Activated T-helper 1 cell treated with anti-CD3 and anti-CD28 coated beads, Interleukin-2, amount 50 U/mL, for 16 hours (primary cell): ENCODE measurements at places on chromosomes 4 and X.

DNA sequence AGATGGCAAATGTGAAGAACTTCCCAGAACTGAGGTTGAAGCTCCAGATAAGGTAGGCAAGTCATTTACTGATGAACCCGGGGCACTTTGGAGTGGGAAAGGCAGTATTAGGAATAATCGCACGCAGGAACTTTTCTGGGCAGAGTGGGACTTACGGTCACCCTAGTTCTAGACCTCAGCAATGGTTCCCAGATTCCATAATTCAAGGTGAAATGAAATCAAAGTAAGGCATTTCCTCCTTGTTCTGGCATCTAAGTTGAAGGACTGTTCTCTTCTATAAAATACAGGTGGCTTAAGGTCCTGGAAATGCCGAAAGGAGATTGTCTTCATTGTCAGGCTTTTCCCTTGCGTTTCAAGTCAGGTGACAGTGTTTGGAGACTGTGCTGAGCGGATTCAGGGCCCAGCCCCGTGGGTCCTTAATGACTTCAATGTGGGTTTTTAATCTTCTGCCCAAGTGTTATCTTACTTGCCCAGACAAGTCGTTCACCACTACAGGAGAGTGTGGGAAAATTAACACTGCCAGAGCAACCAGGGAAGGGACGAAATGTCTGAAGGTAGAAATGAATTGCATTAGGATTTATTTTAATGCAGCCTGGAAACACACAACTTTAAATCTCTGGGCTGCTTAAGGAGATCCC is 52.1 kb upstream of the STOX2 start:
- no peak for DNase-seq

- DNase-seq: no peak
Observed at GRCh38 chr4:1395941-1396805, 10.1 kb downstream of the NKX1-1 start.

DNA sequence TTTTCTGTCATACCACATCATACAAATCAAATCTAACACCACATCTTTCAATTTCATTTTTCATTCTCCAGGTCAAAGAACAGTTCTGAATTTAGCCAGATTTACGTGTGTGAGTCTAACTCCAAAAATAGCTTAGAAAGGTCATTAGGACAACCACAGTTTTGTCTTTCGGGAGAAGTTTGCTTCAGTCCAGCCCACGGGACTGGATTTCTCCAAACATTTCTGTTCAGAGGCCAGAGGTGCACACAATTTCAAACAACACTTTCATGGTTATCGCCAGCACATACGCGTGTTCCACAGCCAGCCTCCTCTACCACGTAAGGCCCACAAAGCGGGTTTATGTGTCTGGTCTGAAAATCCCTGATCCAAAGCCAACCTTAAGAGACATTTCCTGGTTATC is 65.9 kb downstream of the VEGFC start:
- DNase-seq: no peak

GRCh38 chr4:170391066-170391740 is 301.4 kb upstream of the AADAT start:
- no peak for DNase-seq

GRCh38 chrX:153687121-153688039 is at the start of gene SLC6A8:
SLC6A8 (plus strand) TSS chrX:153687926; CDS start chrX:153688575, 649 bp downstream.
- no peak for DNase-seq

- DNase-seq: no peak
Observed at GRCh38 chr4:7206385-7206784, 14.0 kb downstream of the SORCS2 start.

DNA sequence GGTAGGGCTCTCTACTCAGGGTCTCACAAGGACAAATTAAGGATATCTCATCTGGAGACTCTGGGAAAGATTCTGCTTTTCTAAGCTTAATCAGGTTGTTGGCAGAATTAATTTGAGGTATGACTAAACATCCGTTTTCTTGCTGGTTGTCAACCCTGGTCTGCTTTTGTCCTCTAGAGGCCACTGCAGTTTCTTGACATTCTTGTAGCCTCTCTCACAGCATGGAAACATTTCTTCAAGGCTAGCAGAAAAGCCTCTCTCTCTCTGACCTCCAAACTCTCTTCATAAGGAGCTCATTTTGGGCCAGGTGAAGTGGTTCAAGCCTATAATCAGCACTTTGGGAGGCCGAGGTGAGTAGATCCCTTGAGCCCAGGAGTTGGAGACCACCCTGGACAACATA is 749.5 kb upstream of the PCDH7 start:
- no peak for DNase-seq

DNA sequence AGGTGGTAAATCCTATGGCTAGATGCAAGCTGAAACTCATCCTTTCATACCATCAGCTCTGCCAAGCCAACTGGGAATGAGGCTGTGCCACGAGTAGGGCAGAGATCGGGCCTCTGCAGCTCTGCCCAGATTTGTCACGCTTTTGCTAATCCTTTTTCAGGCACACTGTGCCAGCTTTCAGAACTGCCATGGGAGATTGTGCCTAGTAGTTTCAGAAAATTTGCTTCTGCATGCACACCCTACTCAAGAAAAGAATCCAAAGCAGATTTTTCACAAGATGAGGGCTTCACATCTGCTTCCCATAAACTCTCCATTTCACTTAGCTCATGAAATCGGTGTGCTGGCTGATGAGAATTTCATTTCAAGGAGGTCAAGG is 3.3 kb upstream of the ADH7 start:
- no peak for DNase-seq

- no peak for DNase-seq
Observed at GRCh38 chrX:1336331-1336943, at the start of gene IL3RA. IL3RA (plus strand) TSS chrX:1336785; CDS start chrX:1341766, 4,981 bp downstream.

DNA sequence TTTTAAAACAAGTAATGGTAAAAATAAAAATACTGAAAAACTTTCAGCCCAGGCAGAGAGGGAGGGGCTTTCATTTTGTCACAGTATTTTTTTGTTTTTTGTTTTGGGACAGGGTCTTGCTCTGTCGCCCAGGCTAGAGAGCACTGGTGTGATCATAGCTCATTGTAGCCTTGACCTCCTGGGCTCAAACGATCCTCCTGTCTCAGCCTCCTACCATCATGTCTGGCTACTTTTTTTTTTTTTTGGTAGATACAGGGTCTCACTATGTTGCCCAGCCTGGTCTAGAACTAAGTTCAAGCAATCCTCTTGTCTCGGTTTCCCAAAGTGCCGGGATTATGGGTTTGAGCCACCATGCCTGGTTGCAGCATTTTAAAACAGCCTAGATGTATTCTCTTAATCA is 40.8 kb upstream of the FAT1 start:
- no peak for DNase-seq

DNA sequence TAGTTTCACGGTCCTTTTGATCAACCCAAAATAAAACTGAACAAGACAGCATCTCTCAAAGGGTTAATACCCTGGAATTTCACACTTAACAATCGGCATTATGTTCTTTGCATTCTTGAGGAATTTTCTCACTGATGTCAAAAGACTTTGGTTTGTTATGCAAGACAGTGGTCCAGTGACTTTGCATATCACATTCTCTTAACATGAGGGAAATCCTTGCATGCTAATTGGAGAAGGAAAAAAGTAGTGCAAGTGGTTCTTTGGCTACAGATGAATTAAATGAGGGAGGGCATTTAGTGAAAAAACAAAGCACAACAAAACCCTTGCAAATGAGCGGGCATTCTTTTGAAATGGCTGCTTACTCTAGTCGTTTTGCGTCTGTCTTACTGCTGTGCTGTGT is 105.1 kb upstream of the LIMCH1 start:
- DNase-seq: no peak

DNA sequence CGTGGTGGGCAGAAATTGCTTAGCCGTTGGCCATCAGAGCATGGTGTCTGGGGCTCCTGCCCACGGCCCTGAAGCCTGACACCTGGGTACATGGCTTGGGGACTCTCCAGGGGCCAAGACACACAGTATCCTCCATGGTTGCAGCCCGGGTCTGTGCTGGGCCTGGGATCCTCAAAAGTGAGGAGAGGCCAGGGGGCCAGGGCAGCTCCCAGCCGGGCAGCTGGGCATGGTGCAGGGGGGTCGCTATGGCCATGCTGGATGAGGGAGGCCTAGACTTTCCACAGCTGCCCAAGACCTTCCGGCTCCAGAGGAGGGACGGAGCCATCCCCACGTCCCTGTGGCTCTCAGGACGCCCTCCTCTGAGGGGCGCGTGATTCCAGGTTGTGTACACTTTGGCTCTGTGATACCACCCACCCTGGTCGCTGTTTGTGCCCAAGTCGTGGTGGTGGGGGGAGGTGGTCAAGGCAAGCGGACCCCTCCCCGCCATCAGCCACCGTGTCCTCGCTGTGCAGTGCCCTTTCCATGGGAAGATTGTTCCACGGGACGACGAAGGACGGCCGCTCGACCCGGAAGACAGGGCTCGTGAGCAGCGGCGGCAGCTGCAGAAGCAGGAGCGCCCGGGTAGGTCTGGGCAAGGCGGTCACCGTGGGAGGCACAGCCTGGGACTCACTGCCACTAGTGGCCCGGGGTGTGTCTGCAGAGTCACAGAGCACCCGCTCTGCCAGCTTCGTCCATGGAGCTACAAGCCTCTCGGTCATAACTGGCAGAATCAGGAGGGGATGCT is 25.7 kb downstream of the NKX1-1 start:
- DNase-seq: no peak

GRCh38 chr4:94570558-94570957 is 118.8 kb downstream of the PDLIM5 start:
- DNase-seq: no peak

DNA sequence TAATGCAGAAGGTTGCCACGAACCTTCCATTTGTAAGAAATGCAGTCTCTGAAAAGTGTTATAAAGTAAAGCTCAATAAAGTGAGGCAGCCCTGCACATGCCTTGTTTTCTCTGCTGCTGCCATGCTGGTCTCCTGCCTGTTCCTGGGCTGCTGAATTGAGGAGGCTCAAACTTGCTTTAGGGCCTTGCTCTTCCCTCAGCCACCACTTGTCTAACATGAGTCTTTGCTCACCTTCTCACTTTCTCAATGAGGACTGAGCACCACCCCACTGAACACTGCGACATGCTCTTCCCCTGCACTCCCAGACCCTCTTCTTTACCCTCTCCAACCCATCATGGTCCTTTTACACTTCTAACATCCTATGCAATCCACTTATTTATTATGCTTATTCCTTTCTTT is 25.2 kb upstream of the MFAP3L start:
- no peak for DNase-seq

- DNase-seq: no peak
Observed at GRCh38 chrX:12400218-12400617, 261.9 kb downstream of the FRMPD4 start.

DNA sequence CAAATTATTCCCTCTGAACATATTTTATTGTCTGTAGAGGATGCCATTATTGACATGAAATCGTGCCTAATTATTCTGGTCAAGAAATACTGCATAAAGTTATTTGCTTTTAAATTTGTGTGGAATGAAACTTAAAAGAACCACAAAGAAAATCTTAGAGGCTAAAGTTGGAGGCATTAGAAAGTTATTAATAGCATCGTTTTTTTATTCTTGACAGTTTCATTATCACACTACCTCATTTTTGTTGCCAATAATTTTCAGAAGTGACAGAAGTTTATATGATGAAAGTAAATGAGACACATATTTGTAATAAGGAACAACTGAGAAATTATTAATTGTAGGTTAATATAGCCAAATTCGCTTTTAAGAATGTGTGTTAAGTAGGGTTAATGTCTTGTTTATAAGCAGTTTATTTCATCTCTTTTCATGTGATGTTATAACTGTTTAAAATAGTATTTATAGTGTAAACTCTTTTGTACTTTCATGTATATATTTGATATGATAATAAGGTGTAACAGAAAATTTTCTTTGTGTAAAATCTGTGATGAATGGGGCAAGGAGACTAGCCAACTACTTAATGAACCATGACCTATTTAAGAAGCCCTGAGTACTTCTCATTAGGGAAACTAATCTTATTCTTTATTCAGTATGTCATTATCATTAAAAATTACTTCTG is 54.5 kb upstream of the GRIA2 start:
- DNase-seq: no peak

DNA sequence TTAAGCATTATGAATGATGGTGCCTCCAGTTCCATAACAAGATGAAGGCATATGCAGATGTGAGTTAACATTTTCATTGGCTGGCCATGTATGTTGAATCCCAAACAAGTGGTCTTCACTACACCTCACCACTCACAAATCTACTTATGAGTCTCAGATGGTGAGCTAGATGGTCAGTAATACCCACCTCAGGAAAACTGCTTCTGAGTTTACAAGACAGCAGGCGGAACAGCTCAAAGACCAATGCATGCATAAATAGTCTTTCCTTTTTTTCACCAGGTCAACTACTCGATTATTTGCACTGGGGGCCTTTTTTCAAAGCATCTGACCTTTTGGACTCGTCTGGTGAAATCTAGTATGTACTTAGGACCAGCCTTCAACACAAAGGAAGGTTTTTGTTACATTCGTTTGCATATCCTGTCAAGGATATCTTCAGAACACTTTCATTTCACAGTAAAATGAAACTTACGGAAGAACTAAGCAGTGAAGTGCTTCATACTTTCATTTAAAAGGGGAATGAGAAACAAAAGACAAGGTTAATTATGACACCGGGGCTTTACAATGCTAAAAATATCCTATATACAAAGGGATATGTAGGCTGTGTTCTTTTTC is 23.1 kb upstream of the TLR7 start:
- DNase-seq: no peak

- DNase-seq: no peak
Observed at GRCh38 chrX:67780694-67781109, 236.9 kb downstream of the AR start.

- no peak for DNase-seq
Observed at GRCh38 chrX:139851730-139852129, 81.1 kb downstream of the ATP11C start.

GRCh38 chrX:10190367-10190766 is 33.6 kb downstream of the CLCN4 start:
- DNase-seq: no peak

DNA sequence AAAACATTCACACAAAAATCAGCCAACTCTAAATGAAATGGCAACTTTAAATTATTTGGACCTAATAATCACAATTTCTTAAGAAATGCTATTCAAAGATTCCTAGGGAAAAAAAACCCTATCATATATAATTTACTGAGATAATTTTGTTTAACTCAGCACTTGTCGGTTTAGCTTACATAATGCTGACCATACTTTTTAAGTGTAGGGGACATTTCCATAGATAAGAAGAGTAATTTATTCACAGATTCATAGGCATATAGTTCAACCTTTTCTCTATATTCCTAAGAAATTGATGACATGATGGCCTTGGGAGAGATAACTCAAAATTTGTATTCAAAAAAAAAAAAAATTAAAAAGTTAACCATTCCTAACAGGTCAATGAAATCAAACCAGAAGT is 260.8 kb upstream of the PGRMC2 start:
- DNase-seq: no peak

- DNase-seq: no peak
Observed at GRCh38 chrX:630007-630611, 482 bp upstream of the SHOX start.

- no peak for DNase-seq
Observed at GRCh38 chrX:39226251-39226650, 425.0 kb downstream of the MID1IP1 start.
